ENCODE measurements at places on chromosomes 3 and 15. TPM values are rescaled to one million over a fixed set of nuclear protein-coding genes. Genes with fewer than 3 reads are reported as not detected.

Gene INTS14
- 43.2 TPM for total RNA-seq

Gene FILIP1L
- 0.21 TPM for total RNA-seq

Gene SOX14
- total RNA-seq, result not detected

Gene CCDC54
- total RNA-seq, result not detected

Gene RBMS3
- total RNA-seq, result 0.51 TPM

Gene CLEC3B
- not detected for total RNA-seq

Gene SCN10A
- not detected for total RNA-seq

Gene CD276
- 80.8 TPM for total RNA-seq

Gene FAM43A
- 20.1 TPM for total RNA-seq

Gene ZIC1
- total RNA-seq, result 0.02 TPM

Gene LMAN1L
- not detected for total RNA-seq

Gene OXSM
- 16.9 TPM for total RNA-seq

Gene GOLGA6L2
- total RNA-seq, result not detected

Gene PLSCR2
- not detected for total RNA-seq

Gene ZNF660
- total RNA-seq, result not detected

Gene ATP10A
- 9.2 TPM for total RNA-seq

Gene DYNC1LI1
- total RNA-seq, result 41.4 TPM

Gene PRRT3
- 1.9 TPM for total RNA-seq

Gene GOLGA6A
- 0.07 TPM for total RNA-seq

Gene GRK7
- total RNA-seq, result not detected

Gene KBTBD8
- 0.40 TPM for total RNA-seq

Gene CIB2
- 25.7 TPM for total RNA-seq

Gene CFAP91
- 0.31 TPM for total RNA-seq

Gene PROS1
- 13.3 TPM for total RNA-seq

Gene VPS8
- total RNA-seq, result 9.5 TPM

Gene HHLA2
- total RNA-seq, result not detected

Gene PRSS50
- not detected for total RNA-seq

Gene ABI3BP
- total RNA-seq, result 1.7 TPM

Gene EPB42
- total RNA-seq, result not detected

Gene UBA7
- total RNA-seq, result 0.41 TPM

Gene OR4M2
- total RNA-seq, result not detected

Gene ALPK3
- 0.14 TPM for total RNA-seq

Gene TMEM44
- 11.1 TPM for total RNA-seq

Gene SEMA3G
- total RNA-seq, result 0.04 TPM

Gene LDHAL6B
- not detected for total RNA-seq

Gene LEO1
- total RNA-seq, result 44.0 TPM

Gene FOXB1
- not detected for total RNA-seq

Gene C3orf38
- total RNA-seq, result 21.1 TPM

Gene MYLK
- 16.7 TPM for total RNA-seq

Gene LOXL1
- total RNA-seq, result 0.46 TPM

Gene GPR149
- total RNA-seq, result not detected

Gene CP
- 4.5 TPM for total RNA-seq

Gene CFAP100
- total RNA-seq, result not detected

Gene PAQR5
- 97.0 TPM for total RNA-seq

Gene STRA6
- 69.6 TPM for total RNA-seq

Gene GPR62
- total RNA-seq, result not detected

Gene MAPKBP1
- 3.7 TPM for total RNA-seq

Gene PRR20G
- 1.6 TPM for total RNA-seq

Gene ZNF620
- 1.6 TPM for total RNA-seq

Gene FANCD2
- total RNA-seq, result 20.1 TPM

Gene GHRL
- not detected for total RNA-seq

Gene COL6A5
- not detected for total RNA-seq

All from A549 treated with Mapracorat at 1 μM for 4 hours (cell line).